Amygdala (tissue), 56 donors: ENCODE measurements at places on chromosomes 5 and 9.

DNA sequence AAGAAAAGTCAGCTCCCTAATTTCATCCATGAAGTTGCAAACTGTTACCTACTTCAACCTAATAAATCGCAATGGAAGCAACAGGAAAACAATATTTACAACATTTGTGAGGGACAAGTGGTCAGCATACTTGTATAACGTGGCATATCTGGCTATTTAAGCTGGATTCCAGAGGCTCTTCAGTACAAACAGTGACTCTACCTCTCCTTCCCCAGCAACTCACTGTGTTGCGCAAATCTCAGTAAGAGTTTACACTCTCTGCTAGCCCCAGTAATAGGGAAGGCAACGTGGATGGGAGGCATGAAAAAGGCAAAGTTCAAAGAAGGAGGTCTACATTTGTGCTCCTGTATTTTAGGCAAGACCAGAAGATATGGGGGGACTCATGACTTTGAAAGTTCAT is 18.9 kb upstream of the SEMA5A start:
- no peak for DNase-seq

DNA sequence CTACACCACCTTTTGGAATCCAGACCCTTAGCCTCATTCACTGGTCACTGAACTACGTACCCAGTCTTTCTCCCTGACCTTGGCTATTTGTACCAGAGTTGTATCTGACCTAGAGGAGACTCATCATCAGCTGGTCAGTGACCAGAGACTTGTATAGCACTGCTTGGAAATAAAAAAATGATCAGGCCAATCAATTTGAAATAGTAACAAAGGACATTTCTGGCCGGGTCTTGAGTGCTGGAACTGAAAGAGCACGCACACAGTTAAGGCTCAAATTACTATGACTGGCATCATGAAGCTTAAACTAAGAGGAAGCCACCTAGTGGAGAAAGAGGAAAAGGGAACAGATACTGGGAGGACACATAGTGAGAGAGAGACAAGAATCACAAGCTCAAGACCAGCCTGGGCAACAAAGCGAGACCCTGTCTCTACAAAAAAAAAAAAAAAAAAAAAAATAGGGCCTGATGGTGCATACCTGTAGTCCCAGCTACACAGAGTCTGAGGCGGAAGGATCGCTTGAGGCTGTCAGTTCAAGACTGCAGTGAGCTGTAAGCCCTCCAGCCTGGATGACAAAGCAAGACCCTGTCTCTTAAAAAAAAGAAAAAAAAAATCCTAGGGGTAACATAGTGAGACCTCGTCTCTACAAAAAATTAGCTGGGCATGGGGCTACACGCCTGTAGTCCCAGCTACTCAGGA is 12.8 kb upstream of the SRP19 start:
- no peak for DNase-seq

DNA sequence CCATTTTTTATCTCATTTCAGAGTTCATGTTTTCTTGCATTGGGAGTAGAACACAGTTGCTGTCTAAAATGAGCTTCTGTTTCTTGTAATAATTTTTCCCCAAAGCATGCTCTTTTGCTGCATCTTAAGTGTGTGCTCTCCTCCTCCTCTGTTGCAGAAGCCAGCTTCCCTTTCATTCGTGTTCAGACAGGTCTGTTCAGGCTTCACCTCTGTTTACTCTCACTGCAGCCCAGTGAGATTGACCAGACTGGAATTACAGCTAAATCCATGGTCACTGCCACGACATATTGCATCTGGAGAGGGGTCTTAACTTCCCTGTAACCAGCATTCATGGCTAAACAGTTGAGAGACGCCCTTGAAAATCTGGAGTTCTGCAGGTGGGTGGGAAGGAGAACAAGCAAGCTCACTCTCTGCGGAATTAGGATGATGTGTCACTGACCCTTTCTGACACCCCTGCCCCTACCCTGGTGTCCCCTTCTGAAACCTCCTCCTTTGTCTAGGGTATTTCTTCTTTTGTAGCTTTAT is 223.2 kb downstream of the FSTL4 start:
- no peak for DNase-seq

DNA sequence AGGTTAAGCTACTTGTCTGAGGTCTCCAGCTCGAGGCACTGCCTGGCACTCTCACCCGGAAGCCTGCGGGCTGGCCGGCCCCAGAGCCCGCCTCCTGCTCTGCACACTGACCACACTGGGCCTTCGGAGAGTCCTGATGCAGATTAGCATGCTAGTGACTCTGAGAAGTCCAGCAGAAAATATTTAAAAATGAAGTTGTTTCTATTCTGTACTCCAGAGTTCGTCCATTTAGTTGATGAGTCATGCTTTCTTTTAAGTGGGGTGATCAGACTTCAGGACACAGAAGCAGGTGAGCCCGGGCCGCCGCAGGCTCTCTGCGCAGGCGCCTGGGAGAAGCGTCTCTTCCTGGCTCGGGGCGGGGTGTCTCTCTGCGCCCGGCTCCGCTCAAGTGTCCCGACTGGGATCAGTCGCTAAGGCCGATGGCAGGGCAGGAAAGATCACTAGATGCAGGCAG is 32.5 kb downstream of the FAM240B start:
- peak; percentile 48 for DNase-seq

- no peak for DNase-seq
Measured at GRCh38 chr5:66344544-66344943, 200.4 kb downstream of the SREK1 start.

GRCh38 chr5:170161069-170161468 is 55.4 kb downstream of the FOXI1 start:
- no peak for DNase-seq

- no peak for DNase-seq
Measured at GRCh38 chr9:27362447-27363210, 65.7 kb upstream of the EQTN start.

GRCh38 chr9:37342493-37342892 is 80.0 kb upstream of the GRHPR start:
- no peak for DNase-seq

DNA sequence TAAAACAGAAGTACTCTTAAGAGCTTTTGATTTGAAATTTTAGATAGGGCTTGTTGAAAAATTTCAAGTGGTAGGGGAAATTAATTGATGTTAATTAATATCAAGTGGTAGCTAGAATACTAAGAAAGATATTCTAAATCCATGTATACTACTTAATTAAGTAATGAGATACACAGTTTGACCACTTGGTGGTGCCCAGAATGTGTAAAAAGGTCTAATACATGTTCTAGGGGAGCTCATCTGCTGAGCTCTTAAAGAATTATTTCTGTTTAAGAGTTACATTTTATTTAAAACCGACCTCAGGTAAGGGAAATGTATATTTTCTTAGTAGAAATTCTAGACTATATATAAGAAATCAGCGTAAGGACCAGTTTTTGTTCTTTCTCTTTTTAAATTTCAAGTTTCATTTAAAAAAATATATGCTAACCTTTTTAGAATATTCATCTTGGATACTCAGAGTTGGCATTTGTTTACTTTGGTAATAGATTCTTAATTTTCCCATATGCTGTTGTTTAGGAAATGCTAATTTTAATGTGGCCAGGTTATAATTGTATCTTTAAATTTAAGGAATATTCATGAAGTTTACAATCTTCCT is 61.5 kb downstream of the LNPEP start:
- no peak for DNase-seq

GRCh38 chr9:96167011-96167410 is 135.0 kb downstream of the HSD17B3 start:
- DNase-seq, result no peak

- DNase-seq, result no peak
Measured at GRCh38 chr5:119828541-119828940, 199.2 kb downstream of the FAM170A start.

DNA sequence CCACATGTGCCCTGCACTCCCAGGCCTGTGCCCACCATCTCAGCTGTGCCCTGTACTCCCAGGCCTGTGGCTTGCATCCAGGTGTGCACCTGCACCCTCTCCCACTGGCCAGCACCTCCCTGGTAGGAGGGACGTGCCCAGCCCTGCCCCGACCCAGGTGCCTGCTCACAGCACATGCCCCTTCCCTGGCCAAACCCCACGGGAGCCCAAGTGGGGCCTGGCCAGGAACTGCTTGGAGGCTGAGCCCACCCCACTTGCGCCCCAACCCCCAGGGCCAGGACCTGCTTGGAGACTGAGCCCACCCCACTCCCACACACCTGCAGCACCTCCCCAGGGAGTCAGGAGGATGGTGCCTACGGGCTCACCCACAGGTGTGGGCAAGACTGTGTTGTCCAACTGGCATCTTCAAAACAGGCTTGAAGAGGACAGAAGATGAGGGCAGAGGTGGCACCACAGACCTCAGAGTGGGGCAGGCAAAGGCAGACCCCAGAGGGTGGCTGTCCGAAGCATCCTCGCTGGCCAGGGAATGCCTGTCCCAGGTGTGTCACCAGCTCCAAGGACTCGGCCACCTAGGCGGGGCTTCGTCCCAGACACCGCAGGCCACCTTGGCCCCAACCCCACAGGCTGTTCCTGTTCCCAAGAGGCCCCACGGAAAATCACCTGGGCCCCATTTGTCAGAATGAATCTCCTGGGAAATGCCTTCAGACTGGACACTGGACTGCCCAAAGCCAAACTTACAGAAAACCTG is 10.8 kb downstream of the ZDHHC11B start:
- no peak for DNase-seq

GRCh38 chr5:27682600-27682999 is 644.2 kb upstream of the CDH9 start:
- DNase-seq, result no peak

DNA sequence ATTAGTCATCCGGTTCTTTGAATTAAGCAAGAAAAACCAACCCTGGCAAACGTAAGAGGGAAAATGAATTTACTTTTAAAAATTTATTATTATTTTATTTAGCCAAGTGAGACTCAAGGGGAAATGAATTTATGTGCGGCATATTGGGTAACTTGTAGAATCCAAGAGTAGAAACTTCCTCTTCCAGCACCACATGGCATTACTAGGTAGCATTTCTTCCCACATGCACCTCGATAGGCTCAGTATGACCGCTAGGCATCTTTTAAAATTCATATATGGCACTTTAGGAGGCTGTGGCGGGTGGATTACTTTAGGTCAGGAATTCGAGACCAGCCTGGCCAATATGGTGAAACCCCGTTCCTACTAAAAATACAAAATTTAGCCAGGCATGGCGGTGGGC is 17.6 kb upstream of the MYO10 start:
- no peak for DNase-seq

DNA sequence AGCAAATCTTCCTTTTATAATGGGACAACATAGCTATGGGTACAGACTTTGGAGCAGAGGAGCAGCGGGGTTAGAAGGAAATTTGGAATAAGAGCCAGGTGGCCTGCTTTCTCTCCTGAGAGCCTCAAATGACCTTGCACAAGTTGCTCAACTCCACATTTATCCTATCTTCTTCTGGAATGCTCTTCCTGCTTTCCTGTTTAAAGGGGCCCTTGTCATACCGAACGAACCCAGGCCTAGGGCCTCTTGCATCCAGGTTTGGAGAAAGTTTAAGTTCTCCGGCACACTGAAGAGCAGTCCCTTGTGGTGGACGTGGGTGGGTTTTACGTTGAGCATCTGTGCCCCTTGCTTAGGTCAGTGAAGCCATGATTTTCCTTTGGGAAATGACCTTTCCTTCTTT is 197.9 kb upstream of the NR3C1 start:
- DNase-seq, result no peak

GRCh38 chr5:141786700-141787099 is 91.5 kb downstream of the PCDH1 start:
- DNase-seq, result no peak

DNA sequence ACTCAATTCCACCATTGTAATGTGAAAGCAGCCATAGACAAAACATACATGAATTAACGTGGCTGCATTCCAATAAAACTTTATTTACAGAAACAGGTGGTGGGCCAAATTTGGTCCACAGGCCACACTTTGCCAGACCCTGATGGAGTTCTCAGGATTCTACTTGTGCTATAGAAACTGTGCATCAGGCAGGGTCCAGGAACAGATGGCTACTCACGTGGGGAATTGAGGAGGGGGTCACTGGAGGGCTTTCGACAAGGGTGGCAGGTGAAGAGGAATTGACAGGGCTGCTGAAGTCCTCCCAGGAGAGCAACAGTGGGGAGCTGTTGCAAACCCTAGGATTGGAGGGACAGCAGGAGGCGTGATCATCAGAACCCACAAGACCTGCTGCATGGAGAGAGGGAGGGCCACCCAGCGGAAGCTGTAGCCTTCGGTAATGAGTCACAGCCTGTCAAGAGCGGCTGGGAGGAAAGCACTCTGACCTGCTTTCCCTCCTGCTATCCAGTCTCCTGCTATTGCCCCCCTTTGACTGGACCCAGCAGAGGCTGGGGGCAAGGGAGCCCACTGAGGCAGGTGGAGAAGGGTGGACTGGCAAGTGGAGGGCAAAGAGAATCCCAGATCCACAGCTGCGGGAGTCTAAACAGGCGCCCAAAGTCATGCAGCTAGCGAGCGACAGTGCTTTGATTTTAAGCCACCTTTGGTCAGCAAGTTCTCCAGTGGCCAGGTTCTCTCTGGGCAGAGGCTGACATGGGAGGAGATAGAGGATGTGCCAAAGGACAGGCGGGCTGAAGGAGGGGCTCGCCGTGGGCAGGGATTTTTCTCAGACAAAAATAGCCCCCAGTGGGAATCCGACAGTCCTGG is 138.3 kb upstream of the SMIM23 start:
- no peak for DNase-seq

DNA sequence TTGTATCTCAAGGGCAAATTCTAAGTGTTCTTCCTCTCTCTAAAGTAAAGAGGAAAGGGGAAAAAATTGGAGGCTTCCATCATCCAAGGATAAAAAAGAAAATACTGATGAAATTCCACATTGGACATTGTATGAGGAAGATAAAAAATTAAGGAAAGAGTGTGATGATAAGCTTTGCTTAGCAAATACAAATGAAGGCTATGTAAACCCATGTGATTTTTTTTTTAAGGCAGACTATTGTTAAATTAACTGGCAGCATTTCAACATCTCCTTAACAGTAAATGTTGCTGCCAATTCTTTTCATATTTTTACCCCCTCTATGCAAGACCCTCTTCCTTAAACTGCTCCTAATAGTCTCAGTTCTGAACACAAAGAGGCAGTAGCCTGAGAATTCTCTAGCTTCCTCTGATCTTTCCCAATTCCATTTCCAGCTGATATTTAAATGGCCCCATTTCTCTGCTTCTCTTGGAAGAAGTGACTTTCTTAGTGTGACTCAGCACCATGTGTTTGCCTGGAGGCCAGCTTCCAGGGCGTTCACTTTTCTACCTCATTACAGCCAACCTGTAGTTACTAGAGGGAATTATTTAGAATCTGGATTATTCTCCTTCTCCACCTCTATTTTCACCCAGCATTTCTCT is 159.7 kb downstream of the TLE1 start:
- DNase-seq, result no peak

DNA sequence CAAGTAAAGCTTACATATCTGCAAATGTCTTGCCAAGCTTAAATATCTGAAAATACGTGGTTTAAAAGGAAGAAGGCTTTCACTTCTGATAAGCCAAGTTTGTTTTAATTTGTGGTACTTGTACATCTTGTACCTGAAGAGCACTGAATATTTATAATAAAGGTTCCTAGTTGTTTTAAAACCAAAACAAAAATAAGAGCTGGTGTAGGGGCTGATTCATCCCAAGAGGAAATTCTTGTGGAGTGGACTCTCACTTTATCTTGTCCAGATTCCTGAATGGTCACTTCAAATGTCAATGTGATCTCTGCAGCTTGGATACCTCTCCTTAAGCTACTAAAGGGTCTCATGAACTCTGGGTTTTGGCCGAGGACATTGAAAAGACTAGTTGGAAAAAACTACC is 29.5 kb downstream of the MAMDC2 start:
- DNase-seq, result no peak

- DNase-seq, result no peak
Measured at GRCh38 chr9:93459432-93459847, 6.1 kb upstream of the FAM120AOS start.

GRCh38 chr9:73402081-73403028 is 250.7 kb downstream of the ANXA1 start:
- DNase-seq, result no peak

GRCh38 chr5:37412515-37412914 is 33.4 kb downstream of the WDR70 start:
- DNase-seq, result no peak
